ENCODE measurements at places on chromosomes 5 and 9.

DNA sequence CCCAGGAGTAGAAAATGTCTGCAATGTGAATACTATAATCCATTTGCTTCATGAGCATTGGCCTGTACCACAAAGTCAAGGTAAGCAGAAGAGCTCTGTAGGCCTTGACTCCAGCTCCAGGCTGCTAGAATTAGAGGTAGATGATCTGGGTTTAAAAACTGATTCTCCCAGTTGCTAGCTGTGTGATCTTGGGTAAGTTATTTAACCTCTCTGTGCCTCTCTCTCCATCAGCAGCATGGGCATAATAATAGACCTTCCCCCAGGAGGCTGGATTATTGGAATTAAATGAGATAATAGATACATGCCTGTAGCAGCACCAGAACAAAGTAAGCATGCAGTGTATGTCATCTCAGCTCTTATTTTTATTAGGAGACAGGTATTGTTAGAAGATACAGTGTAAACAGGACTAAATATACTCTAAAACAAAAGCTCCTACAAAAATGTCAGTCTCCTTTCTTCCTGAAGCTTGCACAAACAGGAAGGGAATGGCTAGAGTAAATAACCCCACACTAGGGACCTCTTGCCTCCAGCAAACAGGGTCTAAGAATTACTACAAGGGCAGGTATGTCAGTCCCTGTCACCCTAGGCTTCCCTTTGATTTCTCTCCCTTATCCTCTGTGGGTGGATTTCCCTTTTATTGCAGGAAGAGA lies 57.5 kb downstream of the PSAT1 start:
- DNase-seq, result no peak

GRCh38 chr5:23450187-23450586 lies 57.2 kb upstream of the PRDM9 start:
- no peak for DNase-seq

DNA sequence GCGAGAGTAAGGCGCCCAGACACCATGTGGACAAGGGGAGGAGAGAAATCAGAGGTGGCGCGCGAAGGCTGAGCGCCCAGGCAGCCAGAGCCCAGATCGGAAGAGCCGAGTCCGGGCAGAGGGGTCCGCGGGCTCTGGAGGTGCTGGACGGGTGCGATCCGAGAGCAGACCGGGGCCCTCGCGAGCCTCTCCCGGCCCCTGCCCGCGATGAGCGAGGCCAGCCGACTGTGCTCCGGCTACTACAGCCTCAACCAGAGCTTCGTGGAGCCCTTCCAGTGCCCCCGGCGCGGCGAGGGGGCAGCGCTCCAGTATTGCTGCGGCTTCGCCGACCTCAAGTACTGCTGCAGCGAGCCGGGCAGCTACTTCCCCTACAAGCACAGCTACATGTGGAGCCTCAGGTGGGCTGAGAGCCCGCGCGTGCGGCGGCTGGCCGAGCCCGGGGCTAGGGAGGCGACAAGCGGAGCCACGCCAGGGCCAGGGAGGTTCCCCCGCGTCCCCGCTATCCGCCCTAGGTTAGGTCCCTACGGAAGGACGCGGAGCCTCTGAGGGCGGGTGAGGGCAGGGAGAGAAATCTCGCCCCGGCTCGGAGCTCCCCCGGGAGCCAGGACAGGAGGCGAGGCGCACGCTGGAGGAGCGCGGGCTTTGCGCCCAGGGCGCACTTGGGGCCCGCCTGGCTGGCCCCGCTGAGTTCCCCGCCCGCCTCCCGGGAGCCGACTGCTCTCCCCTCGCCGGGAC lies at the start of gene SHISAL2B:
TSS of gene SHISAL2B (plus strand) at position 87 of the 735 bp plus-strand sequence. CDS start at position 208, 121 bp downstream.
- DNase-seq, result peak; percentile 64

DNA sequence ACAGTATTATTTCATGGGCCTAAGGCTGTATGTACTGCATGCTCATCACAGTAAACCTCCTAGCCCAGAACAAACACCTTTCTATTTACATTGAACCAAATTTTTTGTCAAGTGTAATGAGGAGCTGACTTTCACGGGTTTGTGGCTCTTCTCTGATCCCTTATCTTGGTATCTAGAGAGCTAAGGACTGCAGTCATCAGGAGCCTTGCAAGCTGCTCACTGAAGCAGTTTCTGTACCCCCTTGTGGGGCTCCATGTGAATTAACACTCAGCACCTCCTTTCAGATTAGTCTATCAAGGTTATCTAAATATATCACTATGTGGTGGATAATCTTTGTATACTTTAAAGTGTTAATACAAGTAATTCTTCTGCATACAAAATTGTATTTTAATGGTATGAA lies 108.2 kb downstream of the AUH start:
- DNase-seq, result no peak

DNA sequence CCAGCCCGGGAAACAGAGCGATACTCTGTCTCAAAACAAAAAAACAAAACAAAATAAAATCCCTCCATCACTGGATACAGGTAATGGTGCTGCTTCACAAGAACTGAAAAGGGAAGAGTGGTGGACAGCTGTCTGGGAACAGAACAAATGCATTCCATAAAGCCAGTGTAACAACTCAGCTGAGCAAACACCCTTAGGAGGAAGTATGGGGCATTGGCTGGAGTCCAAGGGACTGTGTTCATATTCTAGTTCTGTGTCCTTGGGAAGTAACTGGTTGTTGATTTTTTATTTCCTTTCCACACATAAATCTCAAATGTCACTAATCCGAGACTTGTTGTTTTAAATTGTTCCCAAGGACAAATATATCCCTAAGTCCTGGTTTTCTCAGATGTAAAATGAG lies 38.3 kb downstream of the HTR1A start:
- no peak for DNase-seq

DNA sequence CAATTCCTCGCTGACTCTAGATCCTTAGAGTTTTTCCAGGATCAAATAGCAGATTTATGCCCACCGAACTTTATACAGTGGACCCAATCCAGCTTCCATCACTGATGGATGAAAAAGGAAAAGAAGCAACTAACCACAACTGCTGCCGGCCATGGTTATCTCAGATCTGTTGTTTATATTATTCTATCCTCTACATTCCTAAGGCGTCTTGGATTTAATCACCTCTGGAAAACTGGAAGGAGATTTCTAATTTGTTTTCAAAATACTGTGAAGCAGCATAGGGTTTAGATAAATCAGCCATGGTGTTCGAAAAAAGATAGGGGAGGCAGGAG lies 663 bp upstream of the ZNF366 start:
- DNase-seq, result no peak

DNA sequence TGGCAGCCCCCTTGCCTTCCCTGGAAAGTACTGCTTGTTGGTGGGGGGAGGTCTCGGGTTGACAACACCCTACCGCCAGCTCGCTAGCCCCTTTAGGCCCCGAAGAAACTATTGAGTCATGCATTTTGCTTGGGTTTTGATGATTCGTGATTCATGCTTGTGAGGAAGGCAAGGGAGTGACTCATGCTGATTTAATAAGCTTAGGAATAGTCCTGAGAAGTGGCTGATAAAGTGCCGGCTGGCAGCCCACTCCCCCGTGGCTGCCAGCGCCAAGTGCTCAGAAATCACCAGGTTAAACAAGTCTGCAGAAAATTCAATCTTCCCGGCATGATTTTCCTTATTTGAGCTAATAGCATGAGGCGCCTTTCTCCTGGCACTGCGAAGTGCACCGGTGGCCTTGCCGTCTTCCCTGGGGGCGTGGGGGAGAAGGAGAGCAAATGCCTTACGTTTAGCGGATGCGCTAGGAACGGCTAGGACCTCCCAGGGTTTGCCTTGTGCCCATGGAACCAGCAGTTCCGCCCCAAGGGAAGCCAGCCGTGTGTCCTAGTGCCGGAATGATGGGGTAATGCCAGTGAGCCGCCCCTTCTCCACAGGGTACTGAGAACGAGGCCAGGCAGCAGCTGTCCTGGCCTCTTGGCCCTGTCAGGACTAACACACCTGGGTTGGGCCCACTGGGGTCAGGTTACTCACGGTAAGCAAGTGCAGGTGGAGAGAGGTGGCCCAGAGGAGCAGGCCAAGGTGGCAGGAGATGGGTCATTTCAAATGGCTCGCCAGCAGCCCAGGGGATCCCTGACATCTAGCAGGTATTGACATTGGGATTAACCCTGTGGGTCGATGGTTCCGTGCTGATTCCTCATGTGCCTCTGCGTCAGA lies 151.9 kb downstream of the MACROH2A1 start:
- DNase-seq, result peak; percentile 76

GRCh38 chr5:42889311-42889933 lies 77.7 kb upstream of the SELENOP start:
- DNase-seq, result no peak

DNA sequence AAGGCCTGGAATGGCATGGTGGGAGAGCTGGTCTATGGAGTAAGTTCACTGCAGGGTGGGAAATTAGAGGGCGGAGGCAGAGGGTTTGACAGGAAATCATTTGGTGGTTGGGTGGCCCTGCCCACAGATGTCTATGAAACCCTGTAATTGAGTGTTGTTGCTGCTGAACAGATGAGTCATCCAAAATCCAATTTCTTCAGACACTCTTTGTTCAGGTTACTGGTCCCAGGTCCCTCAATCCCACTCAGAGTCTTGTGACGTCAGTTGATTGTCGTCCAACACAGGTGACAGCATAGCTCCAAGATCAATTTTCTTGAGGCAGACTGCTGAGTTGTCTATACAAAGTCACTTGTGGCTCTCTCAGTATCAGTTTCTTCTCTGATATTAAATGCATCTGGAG lies 208.6 kb downstream of the GRIA1 start:
- DNase-seq, result no peak

- no peak for DNase-seq
These were observed 616.4 kb upstream of the NUDT12 start for GRCh38 chr5:104178829-104179456.

DNA sequence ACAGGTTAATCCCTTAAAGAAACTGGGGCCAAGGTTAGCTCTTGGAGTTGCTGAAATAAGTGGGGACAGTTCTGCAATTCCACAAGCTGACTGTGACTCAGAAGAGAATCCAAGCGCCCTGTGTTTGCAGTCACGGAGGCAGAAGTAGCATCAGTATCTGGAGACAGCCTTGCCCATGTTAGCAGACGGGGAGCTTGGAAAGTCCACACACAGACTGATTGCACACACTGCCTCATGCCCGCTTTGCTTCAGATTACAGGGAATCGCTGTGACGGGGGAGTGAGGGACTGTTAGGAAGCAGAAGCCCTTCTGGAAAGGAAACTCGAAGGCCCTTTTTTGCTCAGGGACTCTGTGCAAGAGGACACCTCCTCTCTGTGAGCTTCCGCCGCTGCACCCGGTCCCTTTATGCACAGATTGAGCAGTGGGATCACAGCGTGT lies 30.9 kb upstream of the PPP1R26 start:
- DNase-seq, result no peak

All from RWPE2 (cell line).